ENCODE measurements at places on chromosomes 6 and 20. TPM values are rescaled to one million over a fixed set of nuclear protein-coding genes. Genes with fewer than 3 reads are reported as not detected.

GRCh38 chr20:19522836-19523590, 235.0 kb upstream of the RIN2 start:
- no peak for DNase-seq

GRCh38 chr6:16583144-16583762, 178.0 kb downstream of the ATXN1 start:
- DNase-seq, result no peak

INSM1 gene
- total RNA-seq, result 0.99 TPM

PTK7 gene
- total RNA-seq, result 4.1 TPM

HNF4A gene
- not detected for total RNA-seq

NFATC2 gene
- total RNA-seq, result 40.9 TPM

- no peak for DNase-seq
Measured at GRCh38 chr20:37816003-37816402, 86.9 kb upstream of the VSTM2L start.

R3HDML gene
- total RNA-seq, result not detected

DNA sequence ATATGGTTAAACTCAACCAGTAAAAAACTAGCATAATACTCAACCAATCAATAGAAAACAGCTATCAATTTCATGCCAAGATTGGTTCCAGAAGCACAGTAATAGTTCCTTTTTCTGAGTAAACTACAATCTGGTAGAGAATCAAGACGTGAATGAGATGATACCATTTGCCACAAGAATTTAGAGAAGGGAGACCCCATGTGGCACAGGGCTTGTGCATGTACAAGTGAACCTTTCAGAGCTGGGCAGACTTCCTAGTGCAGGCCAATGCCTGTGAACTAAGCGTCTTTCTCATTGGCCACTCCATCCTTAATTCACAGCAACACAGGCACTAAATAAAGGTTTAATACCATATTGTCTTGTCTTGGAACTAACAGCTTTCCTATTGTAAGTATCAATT, 213.5 kb downstream of the RFPL4B start:
- no peak for DNase-seq

PLA2G7 gene
- not detected for total RNA-seq

LAMA5 gene
- 0.76 TPM for total RNA-seq

- DNase-seq, result no peak
Measured at GRCh38 chr6:135254471-135254870, 73.4 kb downstream of the MYB start.

GRCh38 chr20:37291724-37292126, 2.3 kb downstream of the MANBAL start:
- DNase-seq, result no peak

- no peak for DNase-seq
Measured at GRCh38 chr6:92708270-92708669, 711.1 kb downstream of the EPHA7 start.

- no peak for DNase-seq
Measured at GRCh38 chr6:140977403-140977802, 1155.3 kb upstream of the GJE1 start.

DNA sequence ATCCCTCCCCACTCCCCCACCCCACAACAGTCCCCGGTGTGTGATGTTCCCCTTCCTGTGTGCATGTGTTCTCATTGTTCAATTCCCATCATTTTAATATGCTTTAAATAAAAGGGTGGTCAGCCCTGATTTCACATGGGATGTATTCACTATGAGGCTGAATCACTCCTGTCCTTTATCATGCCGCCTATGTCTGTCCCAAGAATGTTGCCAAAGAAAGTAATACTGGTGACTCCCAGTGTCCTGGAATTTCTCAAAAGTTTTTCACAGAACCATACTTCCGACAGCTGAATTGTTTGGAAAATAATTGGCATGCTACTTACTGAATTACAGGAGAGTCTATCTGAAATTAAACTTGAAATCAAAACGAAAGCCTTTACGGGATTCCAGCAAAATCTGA, 217.7 kb downstream of the HAO1 start:
- no peak for DNase-seq

GRCh38 chr6:144793744-144794143, 508.6 kb downstream of the UTRN start:
- DNase-seq, result no peak

LY6G6F gene
- not detected for total RNA-seq

GRCh38 chr6:125191916-125192609, 38.5 kb downstream of the TPD52L1 start:
- DNase-seq, result peak; percentile 79

- peak; percentile 9 for DNase-seq
Measured at GRCh38 chr6:105495515-105495914, 92.6 kb upstream of the PREP start.

DNA sequence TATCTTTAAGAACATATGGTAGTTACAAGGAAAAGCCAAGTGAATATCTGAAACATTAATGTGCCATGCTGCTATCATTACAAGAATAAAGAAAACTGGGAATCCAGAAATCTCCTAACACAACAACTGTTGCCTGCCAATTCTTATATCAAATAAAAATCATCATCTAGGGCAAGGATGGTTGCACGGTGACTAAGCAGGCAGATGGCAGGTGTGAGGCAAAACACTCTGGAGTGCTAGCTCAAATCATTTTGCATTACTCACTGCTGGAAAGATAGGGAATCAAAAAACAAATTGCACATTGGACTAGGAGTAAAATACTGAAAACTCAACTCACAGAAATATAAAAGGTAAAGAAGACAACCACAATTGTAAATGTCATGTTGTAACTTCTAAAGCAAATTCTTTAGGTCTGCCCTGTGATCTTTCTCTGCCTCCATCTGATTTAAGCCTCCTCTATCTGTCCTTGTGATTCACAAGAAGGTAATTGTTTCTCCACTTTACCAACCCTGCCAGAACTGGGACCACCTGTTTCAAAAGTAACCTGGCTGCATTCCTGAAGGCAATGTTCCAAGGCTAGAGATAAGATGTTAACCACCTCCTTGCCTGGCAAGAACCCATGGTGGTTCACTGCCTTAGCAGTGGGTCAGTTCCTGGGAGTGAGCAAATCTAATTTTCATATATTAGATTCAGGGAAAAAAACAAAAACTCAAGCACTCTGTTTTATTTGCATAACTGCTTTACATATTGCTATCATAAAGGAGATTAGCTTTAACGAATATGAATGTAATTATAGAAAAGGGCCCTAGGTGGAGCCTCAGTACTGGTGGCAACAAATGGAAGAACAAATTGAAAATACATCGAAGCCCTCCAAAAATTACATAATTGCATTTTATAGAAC, 33.1 kb upstream of the LCA5 start:
- DNase-seq, result no peak

GRCh38 chr6:22325481-22325880, 28.6 kb upstream of the PRL start:
- DNase-seq, result no peak

DNA sequence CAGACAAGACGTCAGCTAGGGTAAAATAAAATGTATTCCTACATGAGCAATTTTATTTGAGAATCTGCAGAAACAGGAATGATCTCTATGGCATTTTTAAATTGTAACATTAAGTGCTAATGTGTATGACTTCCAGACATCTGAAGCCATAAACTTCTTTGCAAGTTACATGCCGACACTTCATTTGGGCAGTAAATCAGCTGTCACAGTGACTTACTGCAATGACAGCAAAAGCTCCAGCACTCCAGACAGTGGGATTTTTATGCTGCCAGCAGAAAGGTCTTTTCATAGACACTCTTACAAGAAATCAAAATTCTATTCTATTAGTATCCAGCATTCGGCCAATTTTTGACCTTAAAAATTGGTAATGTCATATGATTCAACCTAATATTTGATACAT, 156.3 kb upstream of the SNX9 start:
- no peak for DNase-seq

GRCh38 chr6:67129780-67130179, 1422.8 kb upstream of the EYS start:
- DNase-seq, result no peak

Measured in activated CD8-positive, alpha-beta T cell treated with anti-CD3 and anti-CD28 coated beads for 36 hours (primary cell).